ENCODE measurements at places on chromosomes 11 and 22.

- no peak for DNase-seq
Measured at GRCh38 chr11:61091373-61092279, 10.7 kb upstream of the CD5 start.

DNA sequence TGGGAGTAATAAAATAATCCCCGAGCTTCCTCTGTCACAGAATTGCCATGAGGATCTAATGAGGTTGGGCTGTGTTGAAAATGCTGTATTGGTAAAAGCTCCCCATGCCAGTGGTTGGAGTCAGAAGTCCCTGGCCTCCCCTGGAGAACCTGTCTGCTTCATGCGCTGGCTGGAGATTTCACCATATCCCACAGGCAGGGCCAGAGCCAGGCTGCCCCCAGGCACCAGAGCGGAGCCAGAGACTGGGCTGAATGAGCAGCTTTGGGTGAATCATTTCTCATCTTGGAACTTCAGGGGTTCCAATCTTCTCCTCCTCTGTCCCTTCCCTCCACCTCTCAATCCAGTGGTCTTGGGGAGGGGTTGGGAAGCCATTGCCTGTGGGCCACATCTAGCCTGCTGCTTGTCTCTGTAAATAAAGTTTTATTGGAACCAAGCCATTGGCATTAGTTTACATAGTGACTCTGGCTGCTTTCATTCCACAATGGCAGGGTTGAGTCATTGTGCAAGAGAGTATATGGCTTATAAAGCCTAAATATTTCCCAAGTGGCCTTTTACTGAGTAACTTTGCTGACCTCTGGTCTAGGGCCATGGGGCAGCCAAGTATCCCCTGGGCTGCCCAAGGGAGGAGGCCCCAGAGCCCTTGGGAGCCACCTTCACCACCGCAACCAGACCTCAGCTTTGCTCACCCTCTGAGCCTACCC is 35.2 kb downstream of the LRRC10B start:
- DNase-seq, result no peak

- no peak for DNase-seq
Measured at GRCh38 chr11:776561-777287, 563 bp downstream of the GATD1 start.

DNA sequence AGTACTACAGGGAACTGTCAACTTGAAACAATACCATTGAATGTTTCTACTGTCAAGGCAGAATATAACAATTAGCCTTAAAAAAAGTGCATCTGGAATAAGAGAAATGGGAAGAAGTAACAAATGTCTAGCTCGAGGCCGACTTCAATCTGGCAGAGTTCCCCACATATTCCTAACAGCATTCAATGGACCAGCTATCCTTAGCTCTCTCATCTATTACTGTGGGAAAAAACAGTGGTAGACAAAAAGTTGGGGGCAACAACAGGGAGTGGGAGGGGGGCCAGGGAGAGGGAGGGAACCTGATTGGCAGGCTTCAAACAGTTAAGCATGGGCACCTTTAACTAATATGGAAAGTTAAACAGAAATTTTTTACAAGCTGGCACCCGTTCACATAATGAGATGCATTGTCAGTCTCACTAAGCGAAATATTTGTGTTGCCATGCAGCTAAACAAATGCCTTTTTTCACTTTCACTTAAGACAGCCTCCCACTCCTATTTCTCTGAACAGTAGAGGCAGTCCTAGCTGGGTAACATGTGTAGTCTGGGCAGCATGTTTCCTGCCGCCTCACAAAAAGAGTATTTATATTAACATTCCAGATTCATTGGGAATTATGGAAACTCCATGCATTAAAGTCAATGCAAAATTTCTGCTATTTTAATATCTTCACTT is 62.2 kb upstream of the SOX6 start:
- DNase-seq, result no peak

- DNase-seq, result no peak
Measured at GRCh38 chr11:114525682-114526081, 34.0 kb downstream of the NXPE1 start.

DNA sequence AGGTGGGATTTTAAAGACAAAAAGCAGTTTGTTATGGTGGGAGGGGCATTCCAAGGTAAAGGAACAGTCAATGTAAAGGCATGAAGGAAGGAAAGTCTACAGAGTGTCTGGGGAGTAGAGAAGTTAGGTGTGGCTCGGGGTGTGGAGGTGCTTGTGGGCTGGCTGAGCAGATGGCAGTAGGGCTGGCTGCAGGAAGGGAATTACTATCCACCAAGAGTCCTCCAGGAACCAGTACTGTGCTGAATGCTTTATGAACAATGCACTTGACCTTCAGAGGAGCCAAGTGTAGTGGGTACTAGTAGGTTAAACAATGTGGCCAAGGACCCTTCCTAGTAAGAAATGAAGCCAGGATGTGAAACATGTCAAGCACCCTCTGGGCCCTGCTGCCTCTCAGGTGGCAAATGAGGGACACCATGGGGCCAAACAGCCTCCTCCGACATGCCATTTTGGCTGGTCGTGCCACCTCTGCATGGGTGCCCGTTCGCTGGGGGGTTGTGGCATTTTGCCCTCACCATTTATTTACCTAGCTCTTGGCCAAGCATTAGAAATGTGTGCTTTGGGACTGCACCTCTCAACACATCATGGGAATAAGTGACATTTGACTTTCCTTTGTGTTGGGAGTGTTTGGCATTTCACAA is 123.6 kb upstream of the TENM4 start:
- DNase-seq, result no peak

DNA sequence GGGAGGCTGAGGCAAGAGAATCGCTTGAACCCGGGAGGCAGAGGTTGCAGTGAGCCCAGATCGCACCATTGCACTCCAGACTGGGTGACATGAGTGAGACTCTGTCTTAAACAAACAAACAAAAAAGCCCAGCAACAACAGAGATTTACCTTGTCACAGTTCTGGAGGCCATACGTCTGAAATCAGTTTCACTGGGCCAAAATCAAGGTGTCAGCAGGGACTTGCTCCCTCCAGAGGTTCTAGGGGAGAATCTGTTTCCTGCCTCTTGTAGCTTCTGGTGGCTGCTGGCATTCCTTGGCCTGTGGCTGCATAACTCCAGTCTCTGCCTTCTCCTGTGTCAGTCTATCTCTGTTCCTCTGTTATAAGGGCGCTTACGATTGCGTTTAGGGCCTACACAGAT is 1.5 kb downstream of the DDX10 start:
- DNase-seq, result no peak

- no peak for DNase-seq
Measured at GRCh38 chr11:123260511-123261211, 65.6 kb upstream of the CLMP start.

DNA sequence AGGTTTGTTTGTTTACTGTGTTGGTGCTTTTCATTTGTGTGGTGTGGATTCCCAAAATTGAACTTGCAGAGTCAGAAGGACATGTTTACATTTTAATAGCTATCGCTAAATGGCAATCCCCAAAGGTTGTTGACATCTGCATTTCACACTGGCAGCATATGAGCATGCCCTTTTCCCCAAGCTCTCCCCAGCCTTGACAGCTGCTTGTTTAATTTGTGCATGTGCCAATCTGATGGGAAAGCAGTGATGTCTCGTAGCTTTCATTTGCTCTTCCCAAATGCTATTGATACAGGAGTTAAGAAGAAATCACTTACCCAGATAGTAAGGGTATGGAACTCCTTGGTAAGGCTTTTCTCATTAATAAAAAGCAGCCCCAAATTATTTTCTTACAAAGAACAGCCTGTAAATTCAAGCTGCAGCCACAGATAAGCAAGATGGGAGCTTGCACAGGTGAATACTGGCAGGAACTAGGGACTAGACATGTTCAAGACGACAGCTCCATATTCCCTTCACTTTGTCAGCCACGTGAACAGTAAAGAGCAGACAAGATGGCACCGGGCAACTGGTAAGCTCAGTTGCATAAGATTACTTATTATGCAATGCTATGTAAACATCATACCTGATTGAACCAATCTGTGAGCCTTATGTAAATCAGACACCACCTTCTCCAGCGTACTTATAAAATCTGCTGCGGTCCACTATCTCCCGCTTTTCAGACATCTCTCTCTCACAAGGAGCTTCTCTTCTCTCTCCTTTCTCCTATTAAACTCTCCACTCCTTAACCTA is 87.4 kb downstream of the IGLL5 start:
- DNase-seq, result no peak

GRCh38 chr11:47160753-47161133 is 15.9 kb downstream of the ARFGAP2 start:
- no peak for DNase-seq

GRCh38 chr22:24760708-24761306 is 13.7 kb downstream of the PIWIL3 start:
- no peak for DNase-seq

- DNase-seq, result no peak
Measured at GRCh38 chr11:78961247-78961646, 386.6 kb upstream of the NARS2 start.

- no peak for DNase-seq
Measured at GRCh38 chr11:131829725-131830124, 459.3 kb downstream of the NTM start.

- no peak for DNase-seq
Measured at GRCh38 chr11:289398-289711, 429 bp downstream of the PGGHG start.

- DNase-seq, result no peak
Measured at GRCh38 chr11:45102810-45103621, 43.4 kb upstream of the PRDM11 start.

- DNase-seq, result no peak
Measured at GRCh38 chr11:130269326-130269943, 45.3 kb downstream of the ZBTB44 start.

GRCh38 chr11:409600-410483 is 5.0 kb downstream of the SIGIRR start:
- DNase-seq, result no peak

GRCh38 chr11:19848219-19848618 is 135.6 kb downstream of the NAV2 start:
- DNase-seq, result no peak

DNA sequence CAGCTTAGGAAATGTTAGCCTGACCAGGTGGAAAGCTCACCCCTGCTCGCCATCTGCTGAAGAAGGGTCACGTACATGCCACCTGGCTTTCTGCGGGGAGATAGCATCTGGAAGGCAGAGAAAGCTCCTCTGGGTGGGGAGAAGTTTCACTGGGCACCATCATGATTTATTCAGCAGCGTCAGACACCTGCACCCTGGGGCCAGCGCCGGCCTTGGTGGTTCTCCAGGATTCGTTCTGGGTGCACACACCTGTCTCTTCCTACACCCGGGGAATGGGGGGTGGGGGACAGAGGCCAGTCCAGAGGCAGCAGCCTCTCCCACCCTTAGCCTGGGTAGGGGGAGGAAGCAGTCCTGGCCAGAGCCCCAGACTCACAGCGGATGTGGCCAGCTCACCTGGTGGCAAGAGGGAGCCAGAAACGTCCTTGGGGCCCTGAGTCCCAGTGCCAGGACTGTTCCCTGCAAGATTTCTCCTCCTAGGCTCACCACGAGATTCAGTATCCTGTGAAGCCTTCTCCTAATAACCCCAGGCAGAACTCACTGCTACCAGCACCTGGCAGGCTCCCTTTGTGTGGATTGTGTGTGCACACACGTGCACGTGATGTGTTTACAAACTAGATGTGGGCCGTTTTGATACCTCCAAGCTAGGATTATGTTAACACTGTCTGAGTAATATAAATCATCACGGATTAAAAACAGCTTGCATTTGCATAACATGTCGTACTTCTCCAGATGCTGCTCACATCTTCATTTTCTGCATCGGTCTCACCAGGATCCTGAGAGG is 17.3 kb upstream of the RASD2 start:
- DNase-seq, result no peak

DNA sequence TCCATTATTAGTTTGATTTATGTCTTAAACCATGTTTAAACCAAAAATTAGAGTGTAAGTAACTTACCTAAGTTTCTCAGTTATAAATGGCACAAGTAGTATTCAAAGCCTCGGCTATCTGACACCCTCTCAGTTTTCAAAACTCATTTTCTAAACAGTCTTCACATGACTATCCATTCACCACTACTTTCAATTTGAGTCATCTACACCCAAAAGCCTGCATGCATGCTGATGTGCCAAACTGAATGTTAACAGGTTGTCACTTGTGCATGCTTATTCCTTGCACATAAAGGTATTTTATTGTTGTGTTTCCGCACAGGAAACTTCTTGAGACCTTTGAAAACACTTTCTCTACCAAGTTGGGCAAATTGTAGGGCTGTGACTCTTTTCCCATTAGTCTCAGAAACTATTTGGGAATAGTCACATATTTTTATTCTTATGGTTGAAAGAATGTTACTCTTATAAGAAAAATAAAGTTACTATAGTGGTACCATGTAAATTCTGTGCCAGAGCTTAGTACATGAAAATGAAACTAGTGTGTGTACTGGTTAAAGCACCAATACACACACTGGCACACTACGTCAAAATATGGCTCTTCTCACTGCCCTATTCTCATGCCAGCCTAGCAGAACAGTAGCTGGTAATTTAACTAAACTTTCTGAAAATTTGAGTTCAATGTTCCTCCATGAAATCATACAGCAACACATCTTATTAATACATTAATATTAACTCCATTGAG is 2.2 kb upstream of the OR51E2 start:
- DNase-seq, result no peak

GRCh38 chr22:30325724-30326254 is 952 bp downstream of the TBC1D10A start:
- DNase-seq, result no peak

GRCh38 chr11:121613724-121614123 is 161.0 kb upstream of the SORL1-AS1 start:
- no peak for DNase-seq

- no peak for DNase-seq
Measured at GRCh38 chr11:130631119-130631518, 182.7 kb downstream of the ADAMTS15 start.

DNA sequence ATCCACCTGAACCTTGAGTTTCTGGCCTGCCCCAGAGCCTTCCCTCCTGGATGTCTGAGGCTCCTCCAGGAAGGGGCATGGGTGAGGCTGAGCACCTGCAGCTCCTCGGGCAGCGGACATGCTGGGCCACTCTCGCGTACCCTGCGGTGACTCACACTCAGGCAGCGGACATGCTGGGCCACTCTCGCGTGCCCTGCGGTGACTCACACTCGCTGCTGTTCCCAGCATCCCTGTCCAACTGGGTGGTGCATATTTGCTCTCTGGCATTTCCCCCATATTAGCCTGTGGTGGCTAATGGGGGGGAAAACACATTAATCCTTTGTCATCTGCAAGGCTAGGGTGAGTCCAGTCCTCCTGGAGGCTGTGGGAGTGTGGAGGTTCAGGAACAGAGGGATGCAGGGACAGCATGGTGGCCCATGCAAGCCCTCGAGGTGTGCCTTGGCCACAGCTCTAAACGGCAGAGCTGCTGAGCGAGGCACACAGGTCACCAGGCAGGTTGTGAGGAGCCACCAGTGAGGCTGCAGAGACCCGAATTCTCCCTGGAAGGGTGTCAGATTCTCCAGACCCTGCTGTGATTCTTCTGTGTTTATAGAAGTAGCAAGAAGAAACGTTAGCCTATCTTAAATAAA is 728.1 kb downstream of the BRD1 start:
- no peak for DNase-seq

DNA sequence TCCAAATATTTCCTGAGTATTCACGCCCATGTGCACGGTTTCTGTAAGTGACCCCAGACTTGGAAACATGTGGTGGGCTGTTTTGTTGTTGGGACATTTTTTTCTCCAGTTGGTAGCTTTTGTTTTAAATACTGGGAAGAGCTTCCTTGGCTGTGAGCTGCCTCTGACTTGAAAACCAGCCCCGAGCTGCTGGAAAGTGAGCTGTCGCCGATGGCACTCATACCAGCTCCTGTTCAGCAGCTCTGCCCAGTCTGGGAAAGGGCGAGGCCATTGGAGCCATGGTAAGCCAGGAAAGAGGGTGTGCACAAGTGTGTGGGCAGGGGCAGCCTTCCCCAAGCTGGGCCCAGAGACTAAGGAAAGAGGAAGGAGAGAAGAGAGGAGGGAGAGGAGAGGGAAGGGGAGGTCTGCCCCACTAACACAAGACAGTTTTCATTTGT is 3.2 kb upstream of the FLI1 start:
- DNase-seq, result no peak
